ENCODE measurements at places on chromosomes 2 and 18.

GRCh38 chr2:1625281-1626001 is 118.9 kb downstream of the PXDN start:
- peak; percentile 34 for ATAC-seq

DNA sequence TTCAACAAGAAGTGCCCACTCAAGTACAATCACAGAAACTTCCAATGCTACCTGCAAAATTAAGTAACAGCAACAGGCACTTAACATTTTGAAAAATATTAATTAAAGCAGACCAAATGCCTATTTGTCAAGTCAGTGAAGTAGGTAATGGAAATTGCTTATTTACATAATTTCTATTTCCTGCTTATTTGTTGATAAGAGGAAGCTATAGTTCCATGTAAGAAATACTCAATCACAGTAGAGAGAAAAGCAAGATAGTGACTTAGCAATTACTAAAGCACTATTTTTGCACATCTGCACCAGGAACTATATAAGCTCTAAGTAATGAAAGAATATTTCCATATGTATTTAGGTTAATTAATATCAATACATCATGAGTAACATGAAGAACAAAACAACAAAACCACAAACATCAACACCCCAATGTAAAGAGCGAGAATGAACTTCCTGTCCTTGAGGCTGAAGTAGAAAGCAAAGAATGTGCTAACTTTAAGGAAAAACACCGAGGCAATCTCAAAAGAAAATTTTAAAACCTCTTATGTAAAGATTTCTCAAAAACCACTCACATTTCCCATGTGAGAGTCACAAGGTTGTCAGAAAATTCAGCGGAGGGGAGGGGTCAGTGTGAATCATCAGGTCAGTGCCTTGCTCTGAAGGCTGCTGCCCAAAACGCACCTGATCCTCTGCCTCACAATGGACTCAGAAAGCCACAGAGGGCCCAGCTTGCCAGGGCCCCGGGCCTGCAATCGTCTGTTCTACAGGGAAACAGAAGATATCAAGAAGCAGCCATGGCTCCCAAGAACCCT is 12.5 kb downstream of the NPC1 start:
- ATAC-seq: no peak

- no peak for ATAC-seq
Measured at GRCh38 chr2:63301481-63301880, 250.9 kb downstream of the OTX1 start.

GRCh38 chr2:189854940-189855339 is 70.7 kb downstream of the PMS1 start:
- no peak for ATAC-seq

GRCh38 chr18:69795791-69796190 is 151.9 kb downstream of the CD226 start:
- ATAC-seq: no peak
